ENCODE measurements at places on chromosomes 1 and 21.

- DNase-seq, result no peak
These were observed 96.1 kb upstream of the HIVEP3 start for GRCh38 chr1:42014823-42015222.

- no peak for DNase-seq
These were observed 308.5 kb upstream of the ADAMTS5 start for GRCh38 chr21:27275294-27275927.

- no peak for DNase-seq
These were observed 213.3 kb downstream of the ROR1 start for GRCh38 chr1:63987014-63987627.

- DNase-seq, result peak; percentile 45
These were observed 742 bp downstream of the SH3GLB1 start for GRCh38 chr1:86704972-86705664.

DNA sequence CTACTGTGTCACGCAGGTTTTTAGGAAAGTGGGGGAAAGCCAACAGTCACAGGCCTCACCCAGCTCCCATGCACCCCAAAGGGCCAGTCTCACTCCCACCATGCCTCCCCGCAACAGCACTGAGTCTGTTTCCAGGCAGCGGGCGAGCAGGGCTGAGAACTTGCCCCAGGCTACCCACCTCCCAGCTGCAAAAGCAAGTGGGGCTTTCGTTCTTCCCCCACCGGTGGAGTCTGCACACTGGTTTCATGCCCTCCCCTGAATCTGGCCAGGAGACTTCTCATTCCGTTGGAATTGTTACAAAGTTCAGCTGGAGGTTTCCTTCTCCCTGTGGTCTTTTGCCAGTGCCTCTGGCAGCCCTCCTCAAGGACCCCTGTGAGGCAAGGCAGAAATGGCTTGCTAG is 53.6 kb upstream of the KCNJ15 start:
- no peak for DNase-seq

GRCh38 chr1:58837886-58838285 is 54.0 kb upstream of the JUN start:
- no peak for DNase-seq

DNA sequence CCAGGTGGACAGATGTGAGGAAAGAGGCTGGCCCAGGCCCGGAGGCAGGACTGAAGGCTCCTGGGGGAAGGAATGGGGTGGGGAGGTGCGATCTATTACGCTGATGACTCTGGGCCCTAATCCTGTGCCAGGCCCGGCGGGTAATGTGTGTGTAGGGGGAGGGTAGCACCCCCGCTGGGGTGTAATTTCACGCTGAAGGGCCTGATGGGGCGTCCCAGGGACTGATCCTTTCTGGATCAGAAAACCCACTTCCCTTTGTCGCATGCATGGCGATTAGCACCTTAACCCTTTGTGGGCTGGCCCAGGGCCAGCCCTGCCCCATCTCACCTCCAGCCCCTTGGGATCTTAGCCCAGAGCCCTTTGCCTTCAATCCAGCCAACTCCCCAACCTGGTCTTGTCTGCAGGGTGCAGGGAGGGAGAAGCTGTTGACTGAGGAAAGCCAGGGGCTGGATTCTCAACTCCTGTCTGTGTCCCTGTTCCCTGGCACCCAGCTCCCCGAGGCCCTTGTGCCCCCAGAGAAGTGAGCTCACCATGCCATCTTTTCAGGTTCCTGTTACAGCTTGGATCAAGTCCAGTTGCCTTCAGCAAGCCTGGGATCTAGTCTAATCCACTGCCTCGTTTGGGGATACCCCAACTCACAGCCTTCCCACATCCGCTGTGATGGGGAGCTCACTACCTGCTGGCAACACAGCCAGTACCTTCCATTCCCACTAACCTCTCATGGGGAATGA is 26.0 kb downstream of the KNCN start:
- no peak for DNase-seq

DNA sequence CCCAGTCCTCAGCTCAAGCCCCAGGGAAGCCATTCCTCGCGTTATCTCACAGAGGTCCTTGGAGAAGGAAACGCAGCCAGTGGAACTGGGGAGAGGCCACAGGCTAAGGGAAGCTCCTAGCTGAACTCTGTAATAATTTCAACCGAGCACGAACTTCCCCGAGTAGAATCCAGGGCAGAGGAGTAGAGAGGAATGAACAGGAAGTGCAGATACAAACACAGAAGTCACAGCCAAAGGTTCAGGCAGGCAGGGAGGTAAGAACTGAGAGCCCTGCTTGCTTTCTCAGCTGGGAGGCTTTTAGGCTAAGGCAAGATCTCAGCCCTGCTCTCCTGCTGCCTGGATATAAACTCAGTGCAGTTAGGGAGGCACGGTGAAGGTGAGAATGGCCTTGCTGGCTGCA is 23.7 kb downstream of the WARS2 start:
- DNase-seq, result no peak
